Activated CD8-positive, alpha-beta memory T cell treated with anti-CD3 and anti-CD28 coated beads for 48 hours (primary cell): ENCODE measurements at places on chromosomes 16 and 17.

GRCh38 chr16:19410435-19411171, 7.1 kb upstream of the TMC5 start:
- DNase-seq: no peak

DNA sequence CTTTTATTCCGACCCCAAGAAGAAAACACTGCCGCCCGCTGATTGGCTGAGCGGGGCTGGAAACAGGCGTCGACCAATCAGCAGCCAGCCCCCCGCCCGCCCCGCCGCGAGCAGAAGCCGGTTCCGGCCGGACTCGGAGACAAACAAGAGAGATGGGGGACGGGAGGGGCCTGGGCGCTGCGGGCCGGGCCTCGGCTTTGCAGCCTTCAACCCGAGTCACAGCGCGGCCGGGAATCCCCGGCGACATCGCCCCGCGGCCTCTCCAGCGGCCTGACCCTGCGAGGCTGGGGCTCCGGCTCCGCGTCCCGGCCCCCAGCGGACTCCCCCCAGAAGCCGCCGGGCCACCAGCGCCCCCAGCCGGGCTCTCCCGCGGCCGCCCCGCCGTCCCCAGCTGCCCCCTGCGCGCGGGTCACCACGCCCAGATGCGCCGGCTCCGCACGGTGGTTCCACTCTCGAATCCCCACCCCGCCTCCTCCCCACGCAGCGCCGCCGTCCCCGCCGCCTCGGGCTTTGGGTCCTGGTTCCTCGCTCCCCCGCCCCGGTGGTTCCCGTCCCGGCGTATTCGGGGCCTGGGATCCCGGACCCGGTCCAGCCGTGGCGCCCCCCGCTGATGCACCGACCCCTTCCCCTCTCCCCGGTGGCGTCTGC, 346 bp upstream of the SLC43A2 start:
- peak; percentile 91 for DNase-seq

DNA sequence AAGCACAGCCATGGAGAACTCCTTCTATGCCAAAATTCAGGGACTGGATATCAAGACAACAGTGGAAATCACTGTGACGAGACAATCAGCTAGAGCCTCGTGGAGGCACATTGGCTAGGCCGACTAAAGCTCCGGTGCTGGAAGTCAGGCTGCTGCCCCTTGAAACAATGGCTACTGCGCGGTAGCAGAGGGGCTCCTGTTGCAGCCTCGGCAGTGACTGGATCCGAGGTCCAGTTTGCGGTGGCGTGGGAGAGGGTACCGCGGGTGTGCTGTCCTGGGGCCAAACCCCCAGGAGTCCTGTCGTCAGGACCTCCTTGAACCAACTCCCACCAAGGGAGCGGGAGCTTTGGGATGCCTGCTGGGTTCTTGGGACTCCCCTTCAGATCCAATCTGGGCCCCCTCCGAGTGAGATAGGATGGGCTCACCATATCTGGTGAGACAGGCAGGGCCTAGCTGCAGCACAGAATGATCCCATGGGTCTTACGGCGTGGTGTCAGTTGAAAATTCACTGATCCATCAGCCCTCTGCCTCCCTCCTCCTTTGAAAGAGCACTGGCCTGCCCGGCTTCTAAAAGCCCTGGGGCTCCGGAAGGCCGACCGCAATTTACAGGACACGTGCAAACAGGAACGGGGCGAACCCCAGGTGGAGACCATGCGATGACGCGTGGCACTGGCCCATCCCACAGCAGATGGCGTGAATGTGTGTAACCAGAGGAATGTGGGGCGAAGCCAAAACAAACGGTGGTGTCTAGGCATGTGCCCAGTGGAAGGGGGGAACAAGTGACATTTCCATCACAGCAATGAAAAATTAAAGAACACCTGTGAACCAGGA, 15.8 kb upstream of the KCNJ18 start:
- DNase-seq: no peak

GRCh38 chr16:85170590-85171003, 58.3 kb upstream of the CIBAR2 start:
- DNase-seq: no peak

GRCh38 chr16:12896562-12896961, 4.8 kb upstream of the SHISA9 start:
- DNase-seq: no peak

DNA sequence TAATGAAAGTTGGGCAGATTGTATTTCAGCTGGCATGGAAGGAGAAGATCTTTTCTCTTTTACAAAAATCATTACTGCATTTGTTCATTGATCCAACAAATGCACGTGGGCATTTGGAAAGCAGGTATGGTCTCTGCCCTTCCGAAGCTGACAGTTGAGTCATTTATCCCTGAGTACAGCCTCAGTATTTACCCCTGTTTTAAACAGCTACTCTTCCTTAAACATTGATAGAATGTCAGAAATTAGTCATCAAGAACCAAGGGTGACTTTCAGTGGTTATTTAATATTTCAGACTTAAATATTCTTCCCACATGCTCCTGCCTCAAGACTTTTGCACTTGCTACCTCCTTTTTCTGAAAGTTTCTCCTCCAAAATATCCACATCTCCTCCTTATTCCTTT, 226.7 kb upstream of the HSBP1 start:
- no peak for DNase-seq

DNA sequence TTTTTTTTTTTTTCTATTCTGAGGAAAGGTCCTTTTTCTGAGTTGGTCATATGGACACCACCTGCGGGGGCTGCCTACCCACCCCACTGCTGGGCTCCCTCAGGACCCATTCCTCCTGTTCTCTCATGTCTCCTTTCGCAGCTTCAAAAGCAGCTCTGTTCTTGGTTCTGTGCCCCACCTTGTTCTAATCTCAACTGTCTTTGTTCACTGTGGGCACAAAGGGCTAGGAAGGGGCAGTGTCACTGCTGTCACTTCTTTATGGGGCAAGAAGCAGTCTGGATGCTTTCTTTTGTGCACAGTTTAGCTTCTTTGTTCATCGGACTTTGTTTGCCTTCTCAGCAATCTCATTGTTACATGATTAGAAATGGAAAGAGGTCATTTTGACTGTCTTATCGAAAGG, 7.1 kb downstream of the GOSR2 start:
- no peak for DNase-seq

DNA sequence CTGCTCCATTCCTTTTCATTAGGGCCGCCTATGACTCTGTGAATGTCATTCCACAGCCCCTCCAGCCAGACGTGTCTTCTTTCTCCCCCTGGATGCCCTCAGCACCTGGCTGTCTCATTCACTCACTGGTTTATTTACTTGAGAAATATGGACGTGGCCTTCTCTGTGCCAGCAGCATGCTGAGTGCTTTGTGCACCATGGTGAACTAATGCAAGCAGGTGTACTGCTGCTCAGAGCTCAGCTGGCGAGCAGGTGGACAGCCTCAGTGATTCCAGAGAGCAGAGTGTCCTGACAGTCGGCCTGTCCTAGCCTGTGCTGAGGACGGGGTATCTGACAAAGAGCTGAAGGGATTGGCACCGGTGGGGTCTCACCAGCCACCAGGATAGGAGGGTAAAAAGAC, 96.7 kb downstream of the GNAO1 start:
- no peak for DNase-seq

GRCh38 chr17:80842456-80843013, 149.1 kb upstream of the CHMP6 start:
- DNase-seq: no peak

GRCh38 chr17:8710813-8711212, 33.8 kb downstream of the CCDC42 start:
- DNase-seq: no peak
